ENCODE measurements at places on chromosomes 2 and 18. TPM values are rescaled to one million over a fixed set of nuclear protein-coding genes. Genes with fewer than 3 reads are reported as not detected.

TRIP12 gene
- 77.1 TPM for total RNA-seq

DNAJC5G gene
- 0.77 TPM for total RNA-seq

TCF23 gene
- 31.5 TPM for total RNA-seq

PKDCC gene
- total RNA-seq, result 34.1 TPM

GPBAR1 gene
- not detected for total RNA-seq

ANKRD62 gene
- 0.07 TPM for total RNA-seq

AGXT gene
- not detected for total RNA-seq

EXOC6B gene
- 14.1 TPM for total RNA-seq

DNA sequence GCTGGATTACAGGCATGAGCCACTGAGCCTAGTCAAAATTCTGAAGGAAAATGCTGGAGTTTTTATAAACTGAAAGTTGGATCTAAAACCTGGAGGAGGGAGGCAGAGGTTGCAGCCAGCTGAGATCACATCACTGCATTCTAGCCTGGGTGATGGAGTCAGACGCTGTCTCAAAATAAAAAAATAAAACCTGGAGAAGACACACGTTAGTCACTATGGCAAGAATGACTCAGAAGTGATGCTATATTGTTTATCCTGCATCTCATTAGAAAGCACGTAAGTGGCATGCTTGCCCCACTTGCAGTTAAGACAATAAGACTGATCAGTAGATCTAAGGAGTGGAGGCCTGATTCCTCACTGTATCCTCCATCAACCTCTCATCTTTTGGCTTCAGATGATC, 106.6 kb upstream of the STON1 start:
- DNase-seq, result no peak

- no peak for DNase-seq
These were observed 20.4 kb downstream of the DSG4 start for GRCh38 chr18:31396796-31397612.

- no peak for DNase-seq
These were observed 194.3 kb upstream of the ERBB4 start for GRCh38 chr2:212732860-212733259.

- DNase-seq, result no peak
These were observed 132.0 kb downstream of the ALPK2 start for GRCh38 chr18:58496937-58497336.

- no peak for DNase-seq
These were observed 101.4 kb downstream of the CPO start for GRCh38 chr2:207040696-207041095.

- no peak for DNase-seq
These were observed 31.3 kb upstream of the CNTNAP5 start for GRCh38 chr2:123993728-123994323.

GRCh38 chr18:2444201-2444875, 127.0 kb downstream of the METTL4 start:
- no peak for DNase-seq

DNA sequence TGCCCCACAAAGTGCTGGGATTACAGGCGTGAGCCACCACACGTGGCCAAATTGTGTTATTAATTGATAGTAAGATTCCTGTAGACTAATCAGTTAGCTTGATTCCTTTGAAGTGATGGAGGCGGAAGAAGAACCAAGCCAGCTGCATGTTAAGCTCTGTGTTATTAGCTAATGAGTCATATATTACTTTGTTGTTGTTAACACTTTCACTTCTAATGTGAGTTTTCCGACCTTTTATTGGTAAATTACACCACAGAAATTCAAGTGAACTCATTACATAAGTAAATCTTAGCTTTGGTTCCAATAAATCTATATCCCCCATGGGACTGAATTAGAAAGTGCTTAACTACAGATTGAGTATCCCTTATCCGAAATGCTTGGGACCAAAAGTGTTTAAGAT, 20.3 kb downstream of the CHMP1B start:
- DNase-seq, result no peak

DNA sequence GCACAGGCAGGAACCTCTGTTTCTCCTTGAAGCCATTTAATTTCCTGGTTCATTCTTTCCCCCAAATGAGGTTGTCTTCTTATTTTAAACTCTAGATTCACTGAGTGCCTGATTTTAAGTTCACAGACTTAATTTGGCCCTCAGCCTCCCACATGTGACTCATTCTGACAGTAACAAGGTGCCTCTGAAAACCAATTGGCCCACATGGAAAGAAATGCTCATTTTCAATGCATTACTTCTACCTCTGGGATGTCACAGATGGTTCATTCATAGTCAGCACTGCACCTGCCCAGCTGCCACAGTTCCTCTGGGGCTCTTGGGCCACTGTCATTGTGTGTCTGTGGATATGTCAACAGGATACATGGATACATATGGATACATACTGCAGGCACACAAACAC, 140.4 kb upstream of the CAPN13 start:
- DNase-seq, result no peak

DNA sequence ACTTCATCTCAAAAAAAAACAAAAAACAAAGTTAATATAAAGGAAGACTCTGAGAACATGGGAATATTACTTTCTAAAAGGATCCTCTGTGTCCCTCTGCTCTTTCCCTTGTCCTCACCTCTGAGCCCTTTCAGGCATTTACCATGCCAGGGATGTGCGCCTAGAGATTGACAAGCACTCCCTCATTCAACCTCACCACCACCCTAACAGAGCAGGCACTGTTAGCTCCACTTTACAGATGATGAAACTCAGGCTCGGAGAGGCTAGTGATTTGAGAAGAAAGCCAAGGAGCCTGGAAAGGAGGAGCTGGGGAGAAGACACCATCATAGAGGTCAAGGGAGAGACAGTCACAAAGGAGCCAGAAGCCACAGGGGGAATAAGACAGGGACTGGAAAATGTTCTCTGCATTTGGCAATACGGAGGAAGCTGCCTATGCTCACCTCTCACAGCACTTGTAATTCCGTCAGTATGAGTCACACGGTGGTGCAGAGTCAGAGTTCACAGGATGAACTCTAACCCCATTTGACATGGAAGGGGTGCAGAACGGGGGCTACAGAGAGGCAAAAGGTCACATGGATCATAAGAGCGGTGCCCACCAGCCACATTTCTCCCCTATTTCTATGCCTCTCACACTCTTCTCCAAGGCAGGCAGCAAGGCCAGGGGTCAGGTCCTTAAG, 101.8 kb upstream of the NFU1 start:
- DNase-seq, result no peak

GRCh38 chr18:45569566-45570275, 45.6 kb upstream of the SLC14A2 start:
- no peak for DNase-seq

DNA sequence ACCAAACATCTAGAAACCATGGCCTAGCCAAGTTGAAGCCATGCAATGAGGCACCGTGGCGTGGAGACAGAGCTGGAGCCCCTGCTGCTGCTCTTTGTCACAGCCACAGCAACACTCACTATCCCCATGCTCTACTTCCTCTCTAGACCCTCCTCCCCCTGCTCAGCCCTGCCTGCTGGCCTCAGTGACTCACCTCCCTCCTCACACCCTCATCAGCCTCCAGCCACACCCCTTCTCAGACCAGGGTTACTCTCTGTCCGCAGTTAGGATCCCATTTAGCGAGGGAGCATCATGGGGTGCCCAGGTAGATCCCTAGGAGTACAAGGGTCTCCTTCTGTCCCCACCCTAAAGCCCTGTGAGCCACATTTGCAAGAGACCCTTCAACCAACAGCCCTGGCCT, 25.4 kb upstream of the SOX11 start:
- no peak for DNase-seq
